ENCODE measurements at places on chromosomes 6 and 20. TPM values are rescaled to one million over a fixed set of nuclear protein-coding genes. Genes with fewer than 3 reads are reported as not detected.

- no peaks in the 10 kb centered on the region for H3K36me3 ChIP-seq
- H3K27ac ChIP-seq = no peak overlapping the region
- no peak overlapping the region for H3K4me3 ChIP-seq
- no peaks in the 10 kb centered on the region for H3K27me3 ChIP-seq
These were observed 194.3 kb upstream of the SMLR1 start for GRCh38 chr6:130632897-130633296.

DNA sequence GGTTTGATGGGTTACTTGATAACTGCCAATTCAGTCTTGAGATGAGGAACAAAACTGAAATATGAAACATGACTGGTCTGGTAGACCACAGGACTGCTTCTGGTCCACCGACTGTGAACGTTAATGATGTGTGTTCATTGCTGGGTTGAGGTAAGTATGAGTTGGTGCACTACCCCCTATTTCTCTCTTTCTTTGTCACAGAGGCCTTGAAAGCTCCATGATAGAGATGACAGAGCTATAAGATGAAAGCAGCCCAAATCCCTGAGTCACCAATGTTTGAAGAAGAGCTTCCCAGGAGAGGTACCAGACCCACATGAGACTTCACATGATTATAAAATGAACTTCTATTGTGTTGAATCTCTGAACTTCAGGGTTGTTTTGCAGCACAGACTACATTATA lies 555.5 kb downstream of the PTPRT start:
- H3K27ac ChIP-seq = no peak overlapping the region
- H3K36me3 ChIP-seq = no peaks in the 10 kb centered on the region
- no peaks in the 10 kb centered on the region for H3K4me1 ChIP-seq
- H3K27me3 ChIP-seq = no peaks in the 10 kb centered on the region
- H3K4me3 ChIP-seq = no peak overlapping the region

SLC16A10 gene
- 9.8 TPM for total RNA-seq

DACT2 gene
- total RNA-seq = not detected

All from CD4-positive, alpha-beta memory T cell (primary cell).